Hepatocyte (in vitro differentiated cells): ENCODE measurements at places on chromosomes 11 and 22. TPM values are rescaled to one million over a fixed set of nuclear protein-coding genes. Genes with fewer than 3 reads are reported as not detected.

Gene ADAMTS8
- 1.2 and 1.7 TPM in 2 replicates for polyA plus RNA-seq

DNA sequence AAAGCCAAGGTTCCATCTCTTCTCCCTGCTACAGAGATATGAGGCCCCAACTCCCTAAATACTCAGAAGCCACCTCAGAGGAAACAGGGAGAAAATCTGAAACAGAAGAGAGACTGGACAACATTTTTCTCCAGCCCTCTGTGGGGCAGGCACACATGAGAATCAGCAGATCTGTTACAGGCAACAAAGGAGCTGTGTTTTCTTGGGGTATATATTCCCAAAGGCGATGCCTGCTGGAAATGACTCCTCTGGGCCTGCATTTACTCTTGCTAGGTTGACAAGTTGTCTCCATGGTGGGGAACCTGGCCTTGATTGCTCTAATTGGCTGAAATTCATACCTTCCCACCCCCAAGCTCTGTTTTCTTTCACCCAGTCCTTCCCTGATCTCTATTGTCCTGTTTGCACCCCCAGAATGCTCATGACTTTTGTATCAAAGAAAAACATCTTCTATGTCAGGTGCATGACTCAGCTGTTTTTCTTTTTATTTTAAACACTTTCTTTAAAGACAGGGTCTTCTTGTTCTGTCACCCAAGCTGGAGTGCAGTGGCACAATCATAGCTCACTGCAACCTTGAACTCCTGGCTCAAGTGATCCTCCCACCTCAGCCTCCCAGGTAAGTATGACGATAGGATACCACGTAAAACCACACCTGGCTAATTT, 23.5 kb upstream of the P2RY6 start:
- H3K36me3 ChIP-seq: no peaks in the 10 kb centered on the region
- no peaks in the 10 kb centered on the region for H3K4me1 ChIP-seq
- DNase-seq: no peak
- peak overlapping the region; percentile 23 for H3K27ac ChIP-seq
- H3K27me3 ChIP-seq: no peaks in the 10 kb centered on the region

DNA sequence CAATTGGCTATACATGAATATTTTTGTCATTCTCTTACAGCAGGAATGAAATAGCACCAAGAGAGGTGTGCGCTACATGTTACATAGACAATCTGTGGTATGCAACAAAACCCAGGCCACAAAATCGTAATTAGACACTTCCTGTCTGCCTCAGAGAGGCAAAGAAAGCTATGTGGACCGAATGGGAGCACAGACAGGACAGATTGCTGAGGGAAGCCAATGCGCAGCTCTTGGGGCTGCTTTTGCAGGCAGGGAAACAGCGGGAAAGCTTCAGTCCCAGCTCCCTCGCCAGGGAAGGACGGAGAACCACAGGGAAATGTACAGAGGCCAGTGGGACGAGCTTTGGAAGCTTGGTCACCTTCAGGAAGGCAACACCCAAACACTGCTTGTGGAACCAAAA, 40.9 kb downstream of the SERPINH1 start:
- no peak overlapping the region for H3K4me3 ChIP-seq
- no peaks in the 10 kb centered on the region for H3K27me3 ChIP-seq
- no peak overlapping the region for H3K27ac ChIP-seq
- no peaks in the 10 kb centered on the region for H3K36me3 ChIP-seq
- H3K4me1 ChIP-seq: no peaks in the 10 kb centered on the region

DNA sequence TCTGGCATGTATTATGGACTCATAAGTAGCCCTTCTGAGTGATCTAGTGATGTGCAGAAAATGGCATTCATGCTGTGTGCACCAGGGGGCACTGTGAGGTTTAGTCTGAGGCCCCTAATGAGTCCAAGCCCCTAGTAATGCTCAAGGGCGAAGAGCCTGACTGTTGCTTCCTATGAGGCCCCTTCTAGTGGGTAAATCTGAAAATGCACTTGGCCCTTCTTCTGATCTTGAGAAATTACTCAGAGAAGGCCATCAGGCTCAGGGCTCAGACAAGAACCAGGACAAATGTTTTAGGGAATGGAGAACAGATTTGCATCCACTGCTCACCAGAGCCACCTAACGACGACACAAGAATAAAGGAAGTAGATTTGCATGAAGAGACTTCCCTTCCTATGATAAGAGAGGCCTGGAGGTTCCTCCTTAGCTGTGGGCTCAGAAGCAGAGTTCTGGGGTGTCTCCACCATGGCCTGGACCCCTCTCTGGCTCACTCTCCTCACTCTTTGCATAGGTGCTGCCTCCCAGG, 75.8 kb downstream of the GGTLC2 start:
- H3K27me3 ChIP-seq: peaks cover 26% of the 10 kb centered on the region
- no peak overlapping the region for H3K27ac ChIP-seq
- H3K36me3 ChIP-seq: no peaks in the 10 kb centered on the region
- peak; percentile 41 for DNase-seq
- no peaks in the 10 kb centered on the region for H3K4me1 ChIP-seq
- H3K4me3 ChIP-seq: no peak overlapping the region
